ENCODE measurements at places on chromosomes 13 and 19.

DNA sequence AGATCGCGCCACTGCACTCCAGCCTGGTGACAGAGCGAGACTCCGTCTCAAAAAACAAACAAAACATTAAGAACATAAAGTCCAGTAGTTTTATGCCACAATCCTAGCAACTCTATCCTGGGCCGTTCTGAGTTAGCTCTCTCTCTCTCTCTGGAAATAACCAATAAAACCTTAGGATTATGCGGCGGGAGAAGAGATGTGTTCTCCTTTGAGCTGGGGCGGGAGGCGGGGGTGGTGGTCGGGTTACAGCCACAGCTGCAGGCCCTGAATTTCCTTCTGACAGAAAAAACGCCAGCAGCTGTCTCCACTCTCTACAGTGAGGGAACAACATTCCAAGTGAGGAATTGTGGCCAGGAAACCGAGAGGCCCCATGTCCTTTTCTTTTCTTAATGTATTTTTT lies 9.1 kb upstream of the PNMA8A start:
- no peak for DNase-seq

- DNase-seq, result peak; percentile 43
Observed at GRCh38 chr13:109384491-109385241, 401.7 kb downstream of the IRS2 start.

GRCh38 chr19:50628146-50628545 lies 11.5 kb downstream of the SYT3 start:
- no peak for DNase-seq

- DNase-seq, result no peak
Observed at GRCh38 chr13:35903075-35903474, 228.1 kb downstream of the DCLK1 start.

DNA sequence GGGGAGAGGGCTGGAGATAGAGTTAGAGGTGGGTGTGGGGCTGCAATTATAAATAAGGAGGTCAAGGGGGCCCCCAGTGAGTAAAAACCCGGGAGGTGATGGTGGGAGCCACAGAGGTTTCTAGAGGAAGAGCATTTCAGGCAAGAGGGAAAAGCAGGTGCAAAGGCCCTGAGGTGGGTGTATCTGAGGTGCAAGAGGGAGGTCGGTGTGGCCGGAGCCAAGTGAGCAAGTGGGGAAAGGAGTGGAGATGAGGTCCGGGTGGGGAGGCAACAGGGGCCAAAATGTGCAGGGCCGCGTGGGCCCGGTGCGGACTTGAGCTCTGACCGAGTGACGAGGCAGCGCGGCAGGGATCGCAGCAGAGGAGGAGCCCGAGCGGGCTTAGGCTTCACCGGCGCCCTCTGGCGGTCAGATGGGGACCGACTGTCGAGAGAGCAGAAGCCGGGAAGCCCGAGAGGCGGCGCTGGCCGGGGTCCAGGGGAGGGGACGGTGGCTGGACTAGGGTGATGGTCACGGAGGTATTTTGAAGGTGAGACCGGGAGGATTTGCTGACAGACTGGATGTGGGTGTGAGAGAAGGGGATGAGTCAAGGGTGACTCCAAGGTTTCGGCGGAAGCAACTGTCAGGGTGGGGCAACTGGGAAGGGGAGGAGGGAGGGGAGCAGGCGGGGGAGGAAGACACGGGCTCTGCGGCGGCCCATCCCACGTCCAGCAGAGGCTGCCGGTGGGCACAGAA lies 17.7 kb upstream of the SPACA4 start:
- DNase-seq, result peak; percentile 88

GRCh38 chr19:56146904-56147303 lies 5.8 kb downstream of the ZNF444 start:
- no peak for DNase-seq

- no peak for DNase-seq
Observed at GRCh38 chr13:51339354-51339753, at the start of gene SERPINE3. Gene SERPINE3 (plus strand): TSS chr13:51339691. CDS start chr13:51341092, 1,401 bp downstream.
